SK-MEL-5 (cell line): ENCODE measurements at places on chromosomes 4 and X. TPM values are rescaled to one million over a fixed set of nuclear protein-coding genes. Genes with fewer than 3 reads are reported as not detected.

TMEM47 gene
- total RNA-seq, result 0.16 and 0.45 TPM in 2 replicates

GRCh38 chr4:7747062-7747385 lies 192.6 kb downstream of the AFAP1 start:
- no peak for DNase-seq

DNA sequence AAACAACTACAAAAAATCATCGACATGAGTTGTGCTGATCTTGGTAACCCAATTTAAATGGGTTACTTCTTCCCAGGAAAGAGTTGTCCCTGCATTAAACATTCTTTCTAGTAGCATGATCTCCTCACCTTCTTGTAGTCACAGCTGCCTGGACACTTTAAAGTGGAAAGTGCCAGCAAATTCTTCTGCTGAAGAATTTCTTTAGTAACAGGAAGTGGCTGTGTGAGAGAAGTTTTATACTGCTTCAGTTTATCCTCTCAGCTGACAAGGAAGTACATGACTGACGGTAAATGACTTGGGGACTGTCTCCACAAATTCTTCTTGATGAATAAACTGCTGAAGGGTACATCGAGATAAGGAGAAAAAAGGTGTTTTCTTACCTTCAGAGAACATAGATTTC lies 18.2 kb upstream of the TNIP3 start:
- DNase-seq, result no peak

DNA sequence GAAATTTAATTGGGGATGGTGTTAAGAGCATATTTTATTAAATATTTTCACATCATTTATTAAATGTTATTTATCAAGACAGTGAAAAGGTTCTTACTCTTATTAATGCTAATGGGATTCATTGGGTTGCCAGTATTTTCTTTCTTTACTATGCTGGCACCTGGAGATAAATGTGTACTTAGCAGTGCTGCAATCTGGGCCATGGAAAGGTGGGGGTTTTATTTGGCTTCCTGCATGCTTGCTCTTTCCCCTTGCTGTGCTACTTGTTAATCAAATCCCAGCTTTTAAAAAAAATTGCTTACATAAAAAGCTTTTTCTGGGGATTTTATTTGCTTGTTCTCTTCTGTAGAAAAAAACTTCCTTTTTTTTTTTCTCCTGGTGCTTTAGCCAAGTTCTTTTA lies 48.3 kb downstream of the ZAR1 start:
- DNase-seq, result no peak

HSPA4L gene
- 5.5 and 6.1 TPM in 2 replicates for total RNA-seq

KIF4A gene
- 18.2 and 19.1 TPM in 2 replicates for total RNA-seq

DNA sequence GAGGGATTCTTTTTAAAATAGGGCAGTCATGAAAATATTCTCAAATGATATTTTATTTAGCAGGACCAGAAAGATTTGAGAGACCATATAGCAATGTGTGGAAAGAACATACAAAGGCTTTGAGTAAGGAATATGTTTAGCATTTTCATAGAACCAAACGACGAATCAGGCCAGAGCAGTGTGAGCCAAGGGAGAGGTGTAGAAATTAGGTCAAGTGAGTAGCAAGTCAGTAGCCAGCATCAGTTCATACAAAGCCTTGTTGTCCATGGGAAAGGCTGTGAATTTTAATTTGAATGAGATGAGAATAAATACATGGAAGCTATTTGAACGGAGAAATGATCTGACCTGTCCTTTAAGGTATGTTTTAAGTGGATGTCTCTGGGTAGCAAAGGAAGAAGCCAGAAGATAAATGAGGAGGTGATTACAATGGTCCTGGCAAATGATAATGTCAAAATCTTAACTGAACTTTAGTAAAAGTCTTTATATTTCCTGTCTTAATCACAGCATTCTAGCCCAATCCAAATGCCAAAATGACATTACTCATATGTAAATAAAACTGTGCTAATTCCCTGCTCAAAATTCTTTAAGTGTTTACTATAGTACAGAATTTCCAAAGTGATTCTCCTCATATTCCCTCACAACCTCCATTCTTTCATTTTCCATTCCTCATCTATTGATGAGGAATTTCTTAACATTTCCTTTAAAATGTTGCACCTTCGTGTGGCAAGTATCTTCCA lies 155.7 kb upstream of the SLIT2 start:
- DNase-seq, result no peak

GPR119 gene
- not detected in 2 replicates for total RNA-seq
